Natural killer cell (primary cell): ENCODE measurements at places on chromosomes 5 and 9. TPM values are rescaled to one million over a fixed set of nuclear protein-coding genes. Genes with fewer than 3 reads are reported as not detected.

DNA sequence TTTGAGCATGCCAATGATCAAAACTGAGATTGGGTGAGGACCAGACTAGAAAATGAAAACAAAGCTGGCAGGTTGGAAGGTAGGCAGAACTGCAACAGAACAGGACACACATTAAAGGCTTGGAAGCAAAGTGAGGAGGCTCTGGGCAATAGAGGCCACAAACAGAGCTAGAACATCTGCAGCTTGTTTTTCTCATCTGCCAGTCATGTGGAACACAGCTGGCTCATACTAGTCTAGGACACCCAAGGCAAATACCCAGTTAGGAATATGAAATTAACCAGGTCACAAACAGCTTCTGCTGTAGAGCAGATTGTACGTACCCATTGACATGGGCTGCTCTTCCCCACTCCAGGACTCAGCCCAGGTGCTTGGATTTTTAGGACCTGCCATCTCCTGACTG lies 61.7 kb downstream of the SPEF2 start:
- no peak for DNase-seq

DNA sequence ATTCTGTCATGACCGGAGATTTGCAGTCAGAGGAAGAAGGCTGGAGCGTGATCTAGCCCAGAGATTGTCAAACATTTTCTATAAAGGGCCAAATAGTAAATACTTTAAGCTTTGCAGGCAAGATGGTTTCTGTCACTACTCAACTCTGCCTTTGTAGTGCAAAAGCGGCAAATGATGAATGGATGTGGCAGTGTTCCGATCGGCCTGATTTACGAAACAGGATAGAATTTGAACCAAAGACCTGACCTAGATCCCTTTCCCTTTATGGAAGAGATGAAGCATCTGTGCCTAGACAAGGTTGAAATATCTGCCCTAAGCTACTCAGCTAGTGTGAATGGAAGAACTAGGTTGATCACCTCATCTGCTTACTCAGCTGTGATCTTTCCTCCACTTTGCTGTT lies 209.5 kb downstream of the YTHDC2 start:
- DNase-seq: no peak

DNA sequence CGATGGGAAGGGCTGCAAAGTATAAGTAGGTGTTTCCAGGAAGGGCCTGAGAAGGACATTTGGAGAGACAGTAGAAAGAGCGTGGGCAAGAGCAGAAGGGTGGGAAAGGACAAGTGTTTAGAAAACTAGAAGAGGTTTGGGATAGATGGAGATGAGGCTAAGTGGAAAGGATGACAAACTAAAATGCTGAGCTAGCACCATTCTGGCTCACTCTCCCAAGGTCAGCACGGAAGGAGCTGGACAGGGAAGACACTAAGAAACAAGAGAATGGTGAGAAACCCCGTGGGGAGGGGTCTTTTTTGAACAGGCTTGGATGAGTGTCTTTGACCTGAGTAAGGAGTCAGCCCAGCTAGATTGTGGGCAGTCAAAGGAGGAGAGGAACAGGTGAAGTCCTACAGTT lies 286.0 kb downstream of the CDK5RAP2 start:
- no peak for DNase-seq

GRCh38 chr5:132659598-132660493 lies 1.9 kb downstream of the IL13 start:
- DNase-seq: no peak

GRCh38 chr9:32627394-32627954 lies 8.0 kb downstream of the TAF1L start:
- no peak for DNase-seq

DNA sequence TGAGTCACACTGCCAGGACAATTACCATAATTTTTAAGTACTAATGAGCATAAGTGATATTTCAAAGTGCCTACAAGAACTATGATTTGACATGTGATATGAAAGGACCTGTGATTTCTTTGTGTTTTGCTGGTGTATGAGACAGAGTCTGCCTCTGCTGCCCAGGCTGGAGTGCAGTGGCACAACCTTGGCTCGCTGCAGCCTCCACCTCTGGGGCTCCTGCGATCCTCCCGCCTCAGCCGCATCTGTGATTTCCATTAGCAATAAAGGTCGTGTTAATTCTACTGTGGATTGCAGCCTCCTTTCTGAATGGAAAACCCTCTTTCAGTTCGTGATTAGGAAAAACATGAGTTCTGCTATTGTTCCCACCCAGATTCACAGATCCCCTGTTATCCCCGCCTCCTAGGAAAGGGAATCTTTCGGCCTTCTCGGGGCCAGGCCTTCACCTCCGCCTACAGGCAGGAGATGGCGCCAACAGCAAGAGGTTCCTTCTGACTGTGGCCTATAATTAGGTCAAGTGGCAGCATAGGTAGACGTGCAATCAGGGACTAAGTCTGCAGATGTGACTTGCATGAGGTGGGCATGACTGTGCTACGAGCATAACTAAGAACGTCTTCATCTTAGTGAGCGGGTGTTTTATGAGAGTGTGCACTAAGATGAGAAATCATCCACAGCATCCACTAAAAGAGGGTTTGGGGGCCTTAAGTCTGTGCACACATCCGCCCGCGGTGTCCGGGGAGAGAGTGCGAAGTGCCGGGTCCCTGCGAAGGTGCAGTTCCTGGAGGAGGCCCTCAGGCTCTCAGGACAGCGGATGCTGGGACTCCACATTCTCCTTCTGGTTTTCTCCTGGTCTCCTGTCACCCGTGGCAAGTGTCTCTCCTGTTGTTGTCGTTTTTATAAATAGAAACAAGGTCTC lies 23.1 kb downstream of the TRIM7 start:
- DNase-seq: peak; percentile 87

DNA sequence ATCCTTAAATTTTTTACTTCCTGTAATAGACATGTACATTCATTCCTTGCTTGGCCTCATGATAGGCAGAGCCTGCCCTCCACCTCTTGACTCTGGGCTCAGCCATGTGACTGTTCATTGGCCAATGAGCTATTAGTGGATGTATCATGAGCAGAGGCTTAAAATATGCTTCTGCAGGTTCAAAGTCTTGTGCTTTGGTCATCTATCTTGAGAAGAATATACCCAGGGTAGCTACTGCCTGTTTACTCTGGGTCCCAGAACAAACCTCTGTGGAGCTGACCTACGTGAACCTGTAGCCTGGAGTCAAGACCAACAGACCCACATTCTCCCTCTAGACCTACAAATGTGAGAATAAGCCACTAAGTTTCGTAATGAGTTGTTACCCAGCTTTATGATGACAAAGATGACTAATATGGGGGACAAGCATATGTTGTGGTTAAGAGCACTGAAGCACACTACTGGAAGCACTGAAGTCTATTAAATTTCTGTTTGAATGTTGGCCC lies 244.4 kb downstream of the MAST4 start:
- DNase-seq: no peak

GRCh38 chr5:16457853-16458252 lies 7.7 kb downstream of the ZNF622 start:
- DNase-seq: no peak

DNA sequence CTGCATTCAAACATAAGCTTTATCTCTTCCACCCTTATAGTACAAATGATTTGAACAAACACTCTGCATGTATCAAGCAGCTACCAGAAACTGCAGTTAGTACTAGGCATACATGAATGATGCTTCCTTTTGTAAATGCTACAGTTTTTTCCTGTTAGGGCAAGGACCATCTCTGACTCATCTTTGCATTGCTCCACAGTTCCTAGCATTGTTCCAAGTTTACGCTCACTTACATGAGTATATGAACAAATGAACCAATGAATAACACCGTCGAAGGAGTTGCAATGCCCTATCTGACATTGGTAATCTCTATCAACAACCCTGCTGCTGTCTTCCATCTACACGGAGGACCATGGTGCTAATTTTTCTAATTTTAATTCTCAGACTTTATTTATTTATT lies 2.1 kb upstream of the ALDH7A1 start:
- no peak for DNase-seq

- no peak for DNase-seq
Measured at GRCh38 chr9:69811351-69811868, 9.2 kb upstream of the CFAP95 start.

- DNase-seq: no peak
Measured at GRCh38 chr5:138138949-138139780, at the start of gene NME5. Gene NME5, minus strand, starts transcription at chr5:138139428. Its CDS starts 648 bp downstream, at chr5:138138780.

DNA sequence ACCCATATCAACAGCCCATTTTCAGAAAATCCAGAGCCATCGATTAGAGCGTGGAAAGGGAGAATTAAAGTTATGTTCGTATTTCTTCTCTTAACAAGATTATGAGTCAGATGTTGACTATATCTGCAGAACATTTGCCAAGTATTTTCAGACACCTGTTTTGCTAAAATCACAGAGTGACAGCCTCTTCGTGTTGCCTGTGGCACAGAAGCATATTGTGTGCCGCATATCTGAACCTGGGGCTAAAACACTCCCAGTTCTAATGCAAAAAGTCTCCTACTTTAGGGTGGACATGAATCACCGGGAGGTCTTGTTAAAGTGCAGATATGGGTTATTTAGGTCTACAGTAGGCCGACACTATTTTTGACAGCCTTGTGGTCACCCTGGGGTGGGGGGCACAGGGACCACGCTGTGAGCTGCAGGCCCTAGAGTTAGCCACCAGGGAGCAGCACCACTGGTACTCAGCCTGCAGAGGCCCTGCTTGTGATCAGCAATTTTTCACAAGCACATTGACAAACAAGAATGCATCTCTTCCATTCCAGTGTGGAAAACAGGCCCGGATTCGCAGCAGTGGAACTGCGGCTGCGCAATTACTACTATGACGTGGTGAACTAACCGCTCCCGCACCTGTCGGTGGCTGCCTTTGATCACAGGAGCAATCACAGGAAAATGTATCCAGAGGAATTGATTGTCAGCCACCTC lies 93.5 kb downstream of the SYK start:
- DNase-seq: no peak

DNA sequence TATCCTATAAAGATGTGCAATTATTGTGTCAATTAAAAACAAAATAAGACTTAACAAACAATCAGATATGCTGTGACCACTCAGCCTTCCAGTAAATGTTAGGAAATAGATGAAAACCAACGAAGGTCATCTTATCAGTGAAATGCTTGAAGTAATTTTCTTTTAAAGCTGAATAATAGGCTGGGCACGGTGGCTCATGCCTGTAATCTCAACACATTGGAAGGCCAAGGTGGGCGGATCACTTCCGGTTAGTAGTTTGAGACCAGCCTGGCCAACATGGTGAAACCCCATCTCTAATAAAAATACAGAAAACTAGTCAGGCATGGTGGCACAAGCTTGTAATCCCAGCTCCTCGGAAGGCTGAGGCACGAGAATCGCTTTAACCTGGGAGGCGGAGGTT lies 31.2 kb downstream of the NLN start:
- DNase-seq: no peak

DNA sequence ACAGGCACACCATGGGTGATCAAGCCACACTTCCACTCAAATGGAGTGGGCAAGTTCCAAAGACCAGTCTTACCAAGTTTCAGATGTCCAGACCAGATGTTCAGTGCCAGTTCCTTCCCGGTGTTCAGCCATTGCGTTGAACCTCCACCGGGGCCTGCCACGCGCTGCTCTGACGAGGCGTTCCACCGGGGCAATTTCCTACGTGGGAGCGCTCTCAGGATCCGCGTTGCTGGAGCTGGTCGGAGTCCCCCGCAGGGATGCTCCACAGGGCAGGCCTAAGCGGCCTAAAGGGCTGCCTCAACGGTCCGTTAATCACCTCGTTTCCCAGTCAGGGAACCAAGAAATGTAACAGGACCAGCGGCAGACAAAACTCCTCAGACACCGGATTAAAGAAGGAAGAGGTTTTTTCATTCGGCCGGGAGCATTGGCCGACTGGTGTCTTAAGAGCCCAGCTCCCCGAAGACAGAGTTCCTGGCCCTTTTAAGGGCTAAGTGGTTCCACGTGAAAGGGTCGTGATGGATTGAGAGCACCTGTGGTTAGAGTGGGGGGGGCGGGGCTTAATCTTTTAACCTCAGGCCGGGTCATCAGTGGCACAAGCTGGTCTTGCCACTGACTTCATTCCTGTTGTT lies 35.7 kb upstream of the PPP1R26 start:
- no peak for DNase-seq

DNA sequence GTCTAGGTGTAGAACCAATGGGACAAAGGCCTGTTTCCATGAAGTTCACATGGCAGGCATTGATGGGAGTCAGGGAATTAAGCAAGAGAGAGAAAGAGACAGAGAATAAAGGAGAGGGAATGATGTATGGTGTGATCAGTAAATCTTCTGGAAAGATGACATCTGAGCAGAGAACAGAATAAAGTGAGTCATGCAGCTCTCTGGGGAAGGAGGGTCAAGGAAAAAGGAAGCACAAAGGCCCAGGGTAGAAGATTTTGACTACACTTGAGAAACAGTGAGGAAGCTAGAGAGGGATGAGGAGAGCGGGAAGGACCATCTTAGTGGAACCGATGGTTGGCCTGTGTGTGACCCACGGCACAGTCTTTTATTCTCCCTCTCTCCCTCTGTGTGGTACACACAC lies 425.9 kb downstream of the SPOCK1 start:
- no peak for DNase-seq

- no peak for DNase-seq
Measured at GRCh38 chr5:171351536-171352073, 36.0 kb upstream of the NPM1 start.

- DNase-seq: no peak
Measured at GRCh38 chr9:25990376-25990775, 312.1 kb upstream of the TUSC1 start.

GRCh38 chr5:141779503-141779973 lies 97.5 kb upstream of the ARAP3 start:
- no peak for DNase-seq

DNA sequence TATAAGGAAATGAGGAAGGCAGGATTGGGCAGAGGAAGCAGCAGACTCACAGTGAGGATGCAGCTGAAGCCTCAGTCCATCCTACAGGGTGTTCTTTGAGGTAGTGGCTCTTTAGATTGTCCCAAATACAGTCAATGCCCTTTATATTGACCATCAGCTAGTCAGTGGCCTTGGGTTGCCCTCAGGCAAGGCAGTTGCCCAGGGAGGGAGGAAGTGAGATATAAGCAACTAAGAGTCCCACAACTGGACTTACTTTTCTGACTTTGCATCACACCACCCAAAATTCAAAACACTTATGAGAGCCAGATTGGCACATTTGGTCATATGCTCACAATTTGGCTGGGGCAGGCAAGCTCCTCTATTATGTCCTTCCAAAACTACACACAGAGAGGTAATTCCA lies 9.4 kb upstream of the SLC12A2 start:
- no peak for DNase-seq

GRCh38 chr5:136066661-136067271 lies 38.0 kb downstream of the TGFBI start:
- DNase-seq: no peak

GRCh38 chr5:154419236-154419635 lies 26.6 kb upstream of the SAP30L start:
- DNase-seq: no peak

GRCh38 chr9:84397151-84397728 lies 56.7 kb upstream of the SLC28A3 start:
- peak; percentile 60 for DNase-seq

Gene MAMDC2
- 0.32 TPM for total RNA-seq

Gene C6
- total RNA-seq: not detected

Gene DNAH5
- total RNA-seq: not detected

Gene PITX1
- total RNA-seq: not detected

Gene SLC6A7
- not detected for total RNA-seq

Gene PCDHGA8
- 0.09 TPM for total RNA-seq

Gene TMEM174
- total RNA-seq: not detected
